ENCODE measurements at places on chromosomes 4 and X. TPM values are rescaled to one million over a fixed set of nuclear protein-coding genes. Genes with fewer than 3 reads are reported as not detected.

DNA sequence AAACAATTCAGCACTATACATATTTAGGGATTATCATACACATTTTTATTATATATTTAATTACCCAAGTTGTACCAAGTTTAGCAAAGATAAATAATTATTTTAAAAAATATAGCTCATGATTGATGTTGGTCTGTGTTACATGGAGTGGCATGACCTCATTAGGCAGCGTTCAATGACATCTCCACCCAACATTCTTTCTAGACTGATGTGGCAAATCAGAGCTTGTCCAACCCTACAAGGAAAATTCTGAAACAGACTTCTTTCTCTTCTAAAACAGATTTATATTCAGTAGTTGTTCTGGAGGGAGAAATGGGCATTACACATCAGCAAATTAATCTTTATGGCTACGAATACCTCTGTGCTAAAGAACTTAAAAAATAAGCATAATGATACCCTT is 189.7 kb downstream of the PDGFC start:
- DNase-seq, result no peak

DNA sequence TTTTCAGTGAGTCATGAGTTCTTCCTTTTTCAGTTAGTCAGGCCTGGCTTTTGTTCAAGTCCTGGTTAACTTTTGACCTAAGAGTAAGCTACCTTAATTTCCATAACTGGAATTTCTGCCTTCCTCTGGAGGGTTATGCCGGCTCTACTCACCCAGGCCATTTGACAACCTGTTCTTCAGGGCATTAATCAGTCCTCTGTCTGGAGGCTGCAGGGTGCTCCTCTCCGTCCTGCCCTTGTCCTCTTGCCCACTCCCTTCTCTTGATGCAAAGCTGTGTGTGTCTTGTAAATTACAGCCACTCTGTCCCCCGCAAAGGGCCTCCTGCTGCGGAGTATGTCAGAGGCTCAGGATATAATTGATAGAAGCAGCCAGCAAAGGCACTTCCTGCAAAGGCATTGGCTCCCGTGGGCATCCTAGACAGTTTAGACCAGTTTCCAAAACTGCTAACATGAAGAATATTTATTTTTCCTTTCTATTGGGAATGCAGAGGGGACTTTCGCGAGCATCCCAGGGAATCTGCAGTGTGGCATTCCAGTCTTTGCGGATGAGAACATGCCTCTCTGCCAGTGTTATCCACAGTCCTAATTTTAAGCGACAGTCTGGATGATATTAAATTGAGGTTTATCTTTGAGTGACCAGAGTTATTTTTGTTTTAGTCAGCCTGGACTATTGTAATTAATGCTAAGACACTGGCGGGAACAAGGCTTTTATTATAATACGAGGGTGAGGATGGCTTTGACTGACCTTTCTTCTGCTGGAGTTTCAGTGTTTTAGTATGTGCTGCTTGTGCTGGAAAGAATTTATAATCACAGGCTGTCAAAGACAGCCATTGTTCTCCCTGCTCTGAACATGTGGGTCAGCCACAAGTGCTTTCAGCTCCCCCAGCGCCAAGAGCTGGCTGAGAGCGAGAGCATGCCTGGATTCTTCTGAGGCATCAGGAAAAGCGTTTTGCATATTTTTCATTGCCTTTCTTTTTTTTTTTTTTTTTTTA is 74.2 kb downstream of the LIMCH1 start:
- peak; percentile 58 for DNase-seq

CT45A10 gene
- total RNA-seq, result not detected

TMSB15B gene
- total RNA-seq, result 23.2 TPM

UNC5C gene
- total RNA-seq, result 0.03 TPM

GRCh38 chr4:151629097-151629783 is 131.6 kb downstream of the GATB start:
- DNase-seq, result no peak

DNA sequence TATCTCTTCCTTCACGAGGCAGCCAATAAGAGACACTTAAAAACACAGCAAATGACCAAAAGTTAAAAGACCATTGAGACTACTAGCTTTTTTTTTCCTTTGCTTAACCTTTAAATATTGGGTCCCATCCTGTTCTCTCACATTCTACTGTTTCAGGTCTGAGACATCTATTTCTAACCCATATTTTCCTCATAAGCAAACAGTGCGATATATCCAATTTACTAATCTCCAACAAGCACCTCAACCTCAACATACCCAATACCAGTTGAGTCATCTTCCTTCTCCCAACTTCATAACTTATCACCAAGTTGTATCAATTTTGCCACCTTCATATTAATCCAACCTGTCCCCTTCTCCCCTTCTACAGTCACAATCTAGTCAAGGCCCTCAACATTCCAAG is 7.0 kb downstream of the AWAT1 start:
- no peak for DNase-seq

DNA sequence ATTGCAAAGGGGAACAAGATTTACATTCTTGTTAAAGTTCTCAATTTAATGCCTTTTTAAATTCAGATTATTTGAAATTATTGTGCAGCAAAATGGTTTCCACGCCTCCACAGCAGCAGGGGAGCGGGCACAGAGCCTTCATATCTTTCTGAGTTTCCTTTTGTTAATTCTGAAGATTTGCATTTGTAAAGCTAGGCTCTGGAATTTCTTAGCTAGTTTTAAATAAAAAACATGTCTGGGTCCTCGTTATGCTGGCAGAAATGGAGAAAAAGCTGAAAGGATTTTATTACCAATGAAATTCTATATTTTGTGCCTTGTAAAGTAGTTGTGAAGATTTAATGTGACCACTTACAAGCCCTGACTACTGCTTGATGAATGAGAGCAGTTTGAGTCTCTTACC is 40.8 kb upstream of the MAGED1 start:
- no peak for DNase-seq

PITX2 gene
- 21.7 TPM for total RNA-seq
